ENCODE measurements at places on chromosomes 11 and 22.

DNA sequence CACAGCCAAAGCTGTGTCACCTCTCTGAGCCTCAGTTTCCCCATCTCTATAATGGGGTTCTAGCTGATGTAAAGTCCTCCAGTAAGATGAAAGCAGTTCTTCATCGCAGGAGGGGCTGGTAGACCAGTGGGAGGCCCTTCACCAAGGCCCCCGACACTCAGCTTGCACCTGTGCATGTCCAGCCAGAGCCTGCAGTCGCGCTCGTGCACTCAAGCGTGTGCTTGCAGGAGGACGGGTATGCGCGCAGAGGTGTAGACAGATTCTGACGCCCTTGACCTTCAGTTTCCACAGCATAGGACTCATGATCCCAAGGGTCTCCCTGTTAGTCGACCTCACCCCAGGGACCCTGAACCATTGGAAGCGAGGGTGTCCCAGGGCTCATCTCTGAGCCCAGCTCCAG lies 633.7 kb downstream of the TBC1D22A start:
- no peak for DNase-seq

DNA sequence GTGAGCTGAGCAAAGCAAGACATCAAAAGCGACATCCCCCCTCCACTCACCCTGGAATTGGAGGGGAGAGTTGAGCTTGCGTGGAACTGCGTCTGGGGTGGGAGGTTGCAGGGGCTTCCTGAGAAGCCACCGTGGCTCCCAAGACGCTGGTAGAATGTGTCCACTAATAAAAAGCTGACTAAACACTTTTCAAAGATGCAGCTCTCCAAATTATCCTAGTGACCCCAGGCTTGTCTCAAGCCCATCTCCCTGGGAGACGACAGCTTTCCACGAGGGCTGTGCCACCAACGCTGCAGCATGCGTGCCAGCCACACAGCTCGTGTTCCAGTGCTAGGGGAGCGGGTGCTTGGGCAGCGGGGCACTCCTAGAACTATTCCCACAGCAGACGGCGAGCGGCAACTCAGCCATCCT lies 6.3 kb upstream of the GAL start:
- DNase-seq, result no peak

DNA sequence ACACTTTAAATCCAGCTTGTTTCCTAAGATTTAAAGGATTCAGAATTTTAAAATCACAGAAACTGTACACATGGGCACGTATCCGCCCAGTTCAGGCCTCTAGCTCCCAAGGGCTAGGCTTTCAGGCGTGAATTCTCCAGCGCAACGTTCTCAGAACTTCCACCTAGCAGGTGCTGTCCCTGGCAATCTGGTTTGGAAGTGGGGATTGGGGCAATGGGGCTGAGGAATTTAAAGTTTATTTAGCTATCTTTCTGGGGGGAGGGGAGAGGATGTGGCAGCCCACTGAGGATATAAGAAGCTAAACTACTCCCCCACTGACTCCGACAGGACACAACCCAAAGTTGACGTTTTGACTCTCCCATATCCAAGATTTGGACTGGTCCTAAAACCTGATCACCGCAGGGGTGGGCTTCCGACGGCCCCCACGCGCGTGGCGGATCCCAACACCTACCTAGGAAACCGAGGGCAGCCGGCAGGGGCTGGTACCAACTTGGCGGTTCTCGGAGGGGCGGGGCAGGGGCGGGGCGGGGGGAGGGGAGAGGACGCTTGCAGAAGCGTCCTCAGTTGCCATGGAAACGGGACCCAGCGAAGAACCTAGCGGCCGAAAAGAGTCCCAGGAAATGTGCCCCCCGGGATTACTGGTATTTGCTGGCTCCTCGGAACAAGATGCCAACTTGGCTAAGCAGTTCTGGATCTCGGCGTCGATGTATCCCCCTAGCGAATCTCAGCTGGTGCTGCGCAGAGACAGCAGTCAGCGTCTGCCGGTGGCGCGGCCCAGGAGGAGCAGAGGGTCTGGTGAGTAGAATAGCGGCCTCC lies at the start of gene HOATZ:
HOATZ (plus strand) TSS at position 563 of the 816 bp plus-strand sequence; CDS start at position 570, 7 bp downstream.
- DNase-seq, result peak; percentile 36

GRCh38 chr11:130103296-130103814 lies 33.7 kb downstream of the APLP2 start:
- no peak for DNase-seq

- DNase-seq, result no peak
Observed at GRCh38 chr22:40875111-40875510, 13.2 kb upstream of the DNAJB7 start.

GRCh38 chr11:15875393-15875792 lies 481.0 kb downstream of the SOX6 start:
- no peak for DNase-seq

DNA sequence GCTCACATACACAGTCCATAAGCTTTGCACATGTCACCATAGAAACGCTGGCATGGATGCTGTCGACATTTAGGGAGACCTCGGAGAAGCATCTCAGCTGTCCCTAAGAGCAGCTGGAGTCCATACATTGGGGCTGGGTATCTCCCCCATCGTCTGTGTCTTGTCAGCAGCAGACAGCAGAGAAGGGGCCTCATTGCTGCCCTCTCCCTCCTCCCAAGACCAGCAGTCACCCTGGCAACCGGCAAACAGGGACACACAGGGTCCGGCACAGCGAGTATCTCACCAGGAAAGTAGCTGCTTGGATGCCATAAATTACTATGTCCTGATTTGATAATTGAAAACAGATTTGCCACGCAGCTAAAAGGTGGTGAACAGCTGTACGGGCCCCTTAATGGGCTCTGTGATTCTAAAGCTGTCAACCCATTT lies 84.4 kb downstream of the CD44 start:
- DNase-seq, result no peak
